ENCODE measurements at places on chromosomes 13 and 19.

GRCh38 chr13:46109451-46109850, 4.6 kb upstream of the CPB2 start:
- no peak for DNase-seq

DNA sequence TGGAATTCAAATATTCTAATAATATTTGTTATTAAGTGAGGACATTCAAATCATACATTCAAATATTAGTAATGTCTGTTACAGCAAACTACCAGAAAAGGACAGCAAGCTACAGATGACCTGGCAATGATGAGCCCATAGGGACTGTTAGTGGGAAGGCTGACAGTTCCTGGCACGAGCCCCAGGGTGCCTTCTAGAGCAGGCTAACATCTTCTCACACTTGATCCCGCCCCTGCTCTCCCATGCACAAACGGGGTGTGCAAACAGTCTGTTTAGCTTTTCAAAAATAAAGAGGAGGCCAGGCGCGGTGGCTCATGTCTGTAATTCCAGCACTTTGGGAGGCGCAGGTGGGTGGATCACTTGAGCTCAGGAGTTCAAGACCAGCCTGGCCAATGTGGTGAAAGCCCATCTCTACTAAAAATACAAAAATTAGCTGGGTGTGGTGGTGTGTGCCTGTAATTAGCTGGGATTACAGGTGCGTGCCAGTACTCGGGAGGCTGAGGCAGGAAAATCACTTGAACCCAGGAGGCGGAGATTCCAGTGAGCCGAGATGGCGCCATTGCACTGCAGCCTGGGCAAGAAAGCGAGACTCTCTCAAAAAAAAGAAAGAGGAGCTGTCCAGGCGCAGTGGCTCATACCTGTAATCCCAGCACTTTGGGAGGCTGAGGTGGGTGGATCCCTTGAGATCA, 9.6 kb upstream of the GARRE1 start:
- no peak for DNase-seq

- no peak for DNase-seq
Measured at GRCh38 chr19:10407096-10407495, 3.8 kb upstream of the CDC37 start.

- DNase-seq = no peak
Measured at GRCh38 chr13:99002172-99002710, 24.4 kb upstream of the DOCK9 start.

- DNase-seq = no peak
Measured at GRCh38 chr13:31022928-31023530, 90.6 kb downstream of the TEX26 start.

DNA sequence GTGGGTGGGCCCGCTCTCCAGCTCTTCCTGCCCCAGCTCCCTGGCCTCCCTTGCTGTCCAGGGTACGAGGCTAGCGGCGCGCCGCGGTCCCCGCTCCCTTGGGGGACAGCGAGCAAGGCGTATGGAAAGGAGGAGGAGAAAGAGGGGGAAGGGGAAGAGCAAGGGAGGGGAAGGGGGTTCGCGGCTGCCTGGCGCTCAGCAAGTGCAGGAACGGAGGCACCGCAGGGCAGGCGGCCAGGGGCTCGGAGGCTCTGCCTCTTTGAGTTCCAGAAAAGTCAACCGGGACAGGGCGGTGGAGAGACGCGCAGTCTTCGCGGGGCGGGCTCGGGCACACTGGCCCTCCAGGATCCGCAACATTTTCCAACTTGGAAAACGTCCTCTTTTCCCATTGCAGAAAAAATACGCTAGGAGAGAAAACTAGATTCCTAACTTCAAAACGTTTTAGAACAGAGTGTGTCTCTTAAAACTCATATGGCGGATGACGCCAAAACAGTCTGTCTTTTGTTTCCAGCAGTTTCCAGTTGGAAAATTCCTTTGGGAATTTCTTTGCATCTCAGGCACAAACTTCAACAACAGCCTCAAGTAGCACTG, 23.1 kb upstream of the TNFRSF19 start:
- DNase-seq = no peak

DNA sequence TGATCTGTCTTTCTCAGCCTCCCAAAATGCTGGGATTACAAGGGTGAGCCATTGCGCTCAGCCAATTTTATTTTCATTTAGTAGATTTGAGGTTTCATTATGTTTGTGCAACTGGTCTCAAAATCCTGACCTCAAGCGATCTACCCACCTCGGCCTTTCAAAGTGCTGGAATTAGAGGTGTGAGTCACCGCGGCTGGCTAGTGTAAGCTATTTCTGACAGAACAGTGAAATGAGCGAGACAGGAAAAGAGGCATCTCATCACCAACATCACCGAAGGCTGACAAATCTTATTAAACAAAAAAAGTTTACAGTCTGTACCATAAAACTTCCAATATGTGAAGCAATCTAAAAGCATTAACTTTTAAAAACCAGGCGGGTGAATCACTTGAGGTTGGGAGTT, 12.2 kb upstream of the ZNF888 start:
- DNase-seq = no peak

GRCh38 chr19:3612901-3613741, 6.4 kb upstream of the TBXA2R start:
- no peak for DNase-seq

GRCh38 chr19:10372690-10373089, 7.7 kb downstream of the TYK2 start:
- no peak for DNase-seq

- DNase-seq = no peak
Measured at GRCh38 chr19:33465834-33466233, 55.8 kb downstream of the PEPD start.

DNA sequence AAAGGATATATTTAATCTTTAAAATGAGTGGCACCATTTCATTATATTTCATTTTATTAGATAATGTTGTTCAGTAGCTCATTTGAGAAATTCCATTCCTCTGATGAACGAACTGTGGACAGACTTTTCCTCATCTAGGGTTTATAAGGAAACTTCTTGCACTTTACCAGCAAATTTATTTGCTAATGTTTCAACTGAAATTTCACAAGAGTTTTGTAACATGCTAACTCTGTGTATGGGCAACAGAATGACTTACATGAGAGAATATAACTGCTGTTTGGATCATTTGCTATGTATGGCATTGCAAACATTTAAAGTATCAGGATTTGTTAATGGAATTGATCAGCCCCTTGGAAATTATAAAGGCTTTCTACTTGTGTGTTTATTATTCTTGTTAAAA, 3.7 kb upstream of the IRS2 start:
- DNase-seq = no peak

DNA sequence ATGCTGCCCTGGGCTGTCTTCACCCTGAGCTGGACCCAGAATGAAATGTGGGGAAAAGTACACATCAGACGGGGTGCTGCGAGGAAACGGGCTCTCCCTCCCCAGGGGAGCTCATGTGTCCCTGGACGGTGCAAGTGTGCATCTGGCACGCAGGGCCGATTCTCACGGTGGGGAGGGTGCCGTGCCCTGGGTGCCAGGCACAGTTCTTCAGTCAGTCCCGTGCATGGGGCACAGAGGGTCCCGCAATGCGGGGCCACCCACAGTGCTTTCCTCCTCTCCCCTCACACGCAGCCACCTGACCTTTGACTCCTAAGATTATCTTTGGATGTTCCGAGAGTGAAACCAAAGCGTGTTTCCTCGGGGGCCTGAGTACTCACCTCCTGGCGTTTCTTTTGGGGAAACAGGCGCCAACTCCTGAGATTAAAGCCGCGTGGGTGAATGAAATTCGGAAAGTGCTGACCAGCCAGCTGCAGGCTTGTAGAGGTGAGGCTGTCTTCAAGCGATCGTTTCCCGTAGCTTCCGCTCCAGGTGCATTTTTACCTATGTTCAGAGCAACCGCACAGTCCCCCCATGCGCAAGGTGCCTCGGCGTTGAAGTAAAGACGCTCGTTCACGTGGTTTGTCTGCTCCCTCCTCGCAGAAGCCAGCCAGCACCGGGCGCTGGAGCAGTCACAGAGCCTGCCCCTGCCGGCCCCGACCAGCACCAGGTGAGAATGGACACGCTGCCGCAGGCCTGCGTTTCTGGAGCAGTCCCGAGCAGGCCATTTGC, 17.5 kb upstream of the F7 start:
- DNase-seq = no peak

DNA sequence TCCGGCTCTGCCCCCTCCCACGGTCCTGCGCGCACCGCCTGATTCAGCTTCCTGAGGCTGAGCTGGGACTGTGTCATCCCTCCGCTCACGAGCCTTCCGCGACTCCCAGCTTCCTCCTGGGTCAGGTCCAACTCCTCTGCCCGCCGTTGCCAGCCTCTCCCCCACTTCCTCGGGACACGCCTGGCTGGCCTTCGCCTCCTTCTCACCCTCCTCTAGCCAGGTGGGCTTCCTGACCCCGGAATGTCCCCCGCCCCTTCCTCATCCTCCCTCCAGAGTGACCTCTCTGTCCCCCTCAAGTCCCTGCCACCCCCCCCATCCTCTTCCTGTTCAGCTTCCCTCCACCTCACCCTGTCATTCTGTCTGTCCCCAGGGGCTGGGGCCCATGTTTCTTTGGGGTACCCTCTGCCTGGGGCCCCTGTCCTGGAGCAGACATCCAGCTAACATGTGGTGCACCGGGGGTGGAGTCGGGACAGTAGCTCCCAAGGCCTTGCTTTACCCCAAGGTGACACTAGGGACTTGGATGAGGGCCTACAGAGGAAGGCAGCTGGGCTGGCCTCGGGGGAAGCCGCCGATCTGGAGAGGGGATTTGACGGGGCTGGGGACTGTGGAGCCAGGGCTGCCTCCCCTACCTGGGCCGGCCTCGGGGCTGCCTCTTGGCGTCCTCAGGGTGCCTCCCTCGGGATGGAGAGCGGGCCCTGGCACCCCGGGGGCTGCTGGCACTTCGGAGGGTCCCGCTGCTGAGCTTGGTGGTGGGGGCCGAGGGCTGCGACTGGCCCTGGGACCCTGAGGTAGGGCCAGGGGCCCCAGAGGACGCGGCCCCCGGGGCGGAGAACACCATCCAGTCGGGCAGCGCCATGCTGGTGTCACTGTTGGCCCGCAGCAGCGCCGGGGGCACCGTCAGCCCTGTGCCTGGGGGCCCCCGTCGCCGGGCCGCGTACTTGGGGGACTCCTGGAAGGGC, 16.5 kb downstream of the SHANK1 start:
- DNase-seq = no peak

- DNase-seq = peak; percentile 17
Measured at GRCh38 chr13:29362849-29363604, 232.5 kb downstream of the SLC7A1 start.

- DNase-seq = peak; percentile 58
Measured at GRCh38 chr13:32314271-32315237, 609 bp downstream of the ZAR1L start.

GRCh38 chr13:37486171-37486681, 112.3 kb downstream of the POSTN start:
- DNase-seq = no peak

DNA sequence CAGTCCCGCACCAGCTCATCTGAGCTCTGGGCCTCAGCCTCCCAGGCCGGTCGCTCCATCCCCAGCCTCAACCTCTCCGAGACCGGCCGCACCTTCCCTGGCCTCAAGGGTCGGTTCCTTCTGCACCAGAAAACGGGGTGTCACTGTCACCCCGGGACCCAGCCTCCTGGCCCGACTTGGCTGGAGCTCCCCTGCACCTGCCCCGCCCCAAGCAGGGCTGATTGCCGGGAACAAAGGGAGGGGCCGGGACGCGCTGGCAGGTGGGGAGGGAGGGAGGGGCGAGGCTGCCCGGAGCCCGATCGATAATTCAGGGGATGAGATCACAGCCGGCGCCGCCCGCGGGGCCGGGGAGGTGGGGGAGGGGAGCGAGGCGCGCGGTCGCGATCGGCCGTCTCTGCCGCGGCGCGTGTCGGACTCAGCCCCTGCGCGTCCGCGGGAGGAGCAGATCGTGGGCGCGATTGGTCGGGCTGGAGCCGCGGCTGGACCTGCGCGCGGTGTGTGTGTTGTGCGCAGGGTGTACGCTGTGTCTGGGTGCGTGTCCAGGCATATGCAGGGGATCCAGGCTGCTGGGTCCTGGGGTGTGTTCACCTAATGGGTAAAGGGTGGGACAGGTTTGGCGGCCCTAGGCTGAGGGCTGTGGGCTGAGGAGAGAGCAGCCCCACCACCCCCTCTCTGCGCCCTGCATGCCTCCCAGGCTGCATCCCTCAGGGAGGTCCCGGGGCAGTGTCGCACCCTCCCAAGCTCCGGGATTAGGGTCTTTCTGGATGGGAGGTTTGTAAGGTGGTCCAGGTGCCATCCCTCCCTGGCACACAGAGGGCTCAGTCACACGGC, 1.1 kb upstream of the SHC2 start:
- DNase-seq = no peak

DNA sequence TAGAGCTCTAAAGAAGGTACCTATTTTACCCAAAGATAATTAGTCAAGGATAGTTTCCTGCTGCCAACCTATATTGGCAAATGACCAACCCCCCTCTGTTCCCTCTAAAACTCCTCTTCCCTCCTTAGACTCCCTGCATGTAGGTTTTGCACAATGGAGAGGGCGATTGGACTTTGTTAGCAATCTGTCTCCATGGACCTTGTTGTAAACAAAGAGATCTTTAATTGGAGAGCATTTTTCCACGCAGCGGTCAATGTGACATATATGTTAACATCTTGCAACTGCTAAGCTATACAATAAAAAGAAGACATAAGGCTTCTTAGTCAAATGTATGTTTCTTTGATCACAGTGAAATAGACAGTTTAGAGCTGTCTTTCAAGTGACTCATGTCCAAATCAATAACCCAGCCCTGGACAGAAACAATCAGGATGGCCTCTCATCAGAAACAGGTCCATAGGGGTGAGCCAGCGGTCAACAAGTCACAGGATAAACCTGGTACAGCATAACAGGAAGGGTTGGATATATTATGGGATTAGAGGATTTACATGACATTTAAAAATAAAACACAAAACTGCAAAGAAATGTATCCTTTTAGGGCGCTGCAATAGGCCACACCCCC, 69.7 kb upstream of the UBL3 start:
- no peak for DNase-seq

DNA sequence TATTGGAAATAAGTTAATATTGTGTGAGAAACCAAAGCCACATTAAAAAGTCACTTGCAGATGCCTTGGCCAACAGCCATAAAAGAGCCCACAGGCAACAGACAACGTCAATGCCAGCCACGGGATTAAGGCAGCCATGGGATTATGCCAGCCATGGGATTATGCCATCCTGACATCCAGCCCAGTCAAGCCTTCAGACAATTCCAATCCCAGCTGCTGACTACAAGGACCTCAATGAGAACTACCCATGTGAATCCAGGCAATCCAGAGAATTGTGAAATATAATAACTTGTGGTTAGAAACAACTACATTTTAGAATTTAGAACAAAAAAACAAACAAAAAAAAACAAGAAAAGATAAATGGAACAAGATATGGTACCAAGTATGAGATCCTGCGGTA, 356.6 kb downstream of the EFNB2 start:
- no peak for DNase-seq

- DNase-seq = no peak
Measured at GRCh38 chr13:97130190-97130589, 91.9 kb upstream of the MBNL2 start.

- DNase-seq = no peak
Measured at GRCh38 chr19:32453736-32454135, 48.2 kb downstream of the DPY19L3 start.

DNA sequence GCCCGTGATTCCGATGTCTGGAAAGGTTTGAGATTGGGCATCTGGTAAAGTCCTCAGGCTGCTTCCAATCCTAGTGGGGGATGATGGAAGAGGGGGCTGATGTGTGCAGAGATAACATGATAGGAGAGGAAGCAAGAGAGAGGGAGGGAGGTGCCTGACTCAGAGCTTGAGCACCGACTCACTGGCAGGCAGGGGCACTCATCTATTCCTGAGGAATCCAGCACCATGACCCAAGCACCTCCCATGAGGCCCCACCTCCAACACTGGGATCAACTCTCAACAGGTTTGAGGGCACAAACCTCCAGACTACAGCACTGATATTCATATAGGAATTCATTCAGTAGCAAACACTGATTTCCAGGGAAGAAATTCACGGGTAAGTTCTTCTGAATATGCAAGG, 5.6 kb upstream of the SIGLEC9 start:
- DNase-seq = no peak
